Fibroblast of upper back skin (primary cell): ENCODE measurements at places on chromosomes 12 and 14.
A peak's percentile ranks its signal among the peaks of the same experiment; 100 is the strongest.

DNA sequence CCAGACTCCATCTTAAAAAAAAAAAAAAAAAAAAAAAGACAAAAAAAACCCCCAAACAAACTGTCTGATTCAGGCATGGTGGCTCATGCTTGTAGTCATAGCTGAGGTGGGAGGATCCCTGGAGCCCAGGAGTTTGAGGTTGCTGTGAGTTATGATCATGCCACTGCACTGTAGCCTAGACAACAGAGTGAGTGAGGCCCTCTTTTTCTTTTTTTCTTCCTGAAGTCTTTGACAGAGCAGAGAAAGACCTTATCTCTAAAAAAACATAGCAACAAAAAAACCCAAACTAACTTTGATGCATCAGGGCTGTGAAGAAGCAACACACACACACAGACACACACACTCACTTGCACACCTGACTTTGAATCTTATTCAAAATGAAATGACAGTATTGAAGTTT lies 7.7 kb upstream of the AMN1 start:
- peak; percentile 83 for DNase-seq

DNA sequence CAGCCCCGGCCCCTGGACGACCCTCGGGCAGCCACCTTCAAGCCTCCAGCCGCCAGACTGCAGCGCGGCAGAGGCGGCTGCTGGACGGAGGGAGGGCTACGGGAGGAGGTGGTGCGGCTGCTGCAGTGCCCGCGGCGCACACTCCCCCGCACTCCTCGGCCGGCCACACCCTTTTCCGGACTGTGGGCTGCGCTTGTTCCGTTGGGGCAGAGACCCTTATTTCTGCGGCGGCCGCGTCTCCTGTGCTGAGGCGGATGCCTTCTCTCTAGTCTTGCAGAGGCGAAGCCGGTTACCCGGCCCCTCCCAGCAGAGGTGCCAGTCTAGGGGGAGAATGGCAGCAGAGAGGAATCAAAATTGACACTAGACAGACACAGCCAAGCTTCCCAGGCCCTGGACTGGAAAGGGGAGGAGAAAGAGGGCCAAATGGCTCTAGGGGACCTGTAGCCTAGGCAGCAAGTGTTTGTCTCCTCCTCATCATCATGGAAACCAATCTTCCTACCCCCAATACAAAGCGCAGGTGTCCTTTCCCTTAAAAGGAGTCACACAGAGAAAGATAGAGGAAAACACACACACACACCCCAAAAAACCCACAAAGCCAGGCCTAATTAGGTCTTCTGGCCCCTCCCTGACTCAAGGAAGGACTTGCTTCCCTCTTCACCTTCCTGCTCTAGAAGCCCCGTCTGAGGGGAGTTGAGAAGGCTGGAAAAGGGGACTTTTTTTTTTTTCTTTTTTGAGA lies 1.3 kb downstream of the ESYT1 start:
- DNase-seq = no peak

DNA sequence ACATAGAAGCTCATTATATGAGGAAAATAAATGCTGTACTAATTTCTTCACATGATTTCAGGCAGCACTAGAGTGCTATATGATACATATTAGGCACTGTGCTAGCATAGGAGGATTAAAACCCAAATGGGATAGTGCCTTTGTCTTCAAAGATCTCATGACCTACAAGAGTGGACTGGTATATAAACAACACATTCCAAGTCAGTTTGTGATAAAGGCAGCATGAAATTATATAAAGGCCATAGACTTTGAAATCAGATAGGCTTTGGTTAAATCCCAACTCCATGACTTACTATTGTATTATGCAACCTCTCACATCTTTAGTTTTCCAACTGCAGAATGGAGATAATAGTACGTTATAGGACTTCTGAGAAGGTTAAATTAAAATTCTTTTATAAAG lies 179.7 kb downstream of the RAD51B start:
- peak; percentile 62 for DNase-seq

GRCh38 chr14:46769292-46769691 lies 117.7 kb upstream of the RPL10L start:
- DNase-seq = no peak

GRCh38 chr12:6231359-6232268 lies 31.4 kb downstream of the CD9 start:
- no peak for DNase-seq
